ENCODE measurements at places on chromosomes 5 and 9. TPM values are rescaled to one million over a fixed set of nuclear protein-coding genes. Genes with fewer than 3 reads are reported as not detected.

DNA sequence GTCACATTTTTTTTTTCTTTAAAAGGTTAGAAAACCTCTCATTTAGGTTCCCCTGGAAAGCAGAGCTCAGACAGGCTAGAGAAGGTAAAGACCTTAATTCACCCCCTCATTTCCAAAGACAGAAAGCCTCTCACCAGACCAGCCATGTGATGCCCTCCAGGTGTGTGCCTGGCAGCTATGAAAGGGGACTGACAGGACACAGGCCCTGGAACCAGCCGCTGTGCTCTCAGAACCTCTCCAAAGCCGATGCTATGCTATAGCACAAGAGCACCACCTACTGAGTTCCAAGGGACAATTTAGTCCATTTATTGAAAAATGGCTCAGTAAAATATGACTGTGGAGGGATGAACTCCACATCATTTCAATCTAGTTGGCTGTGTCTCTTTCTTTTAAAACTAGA, 48.8 kb downstream of the FANCC start:
- no peak overlapping the region for H3K27ac ChIP-seq
- no peaks in the 10 kb centered on the region for H3K27me3 ChIP-seq
- peaks cover 9% of the 10 kb centered on the region for H3K4me1 ChIP-seq
- H3K36me3 ChIP-seq: no peaks in the 10 kb centered on the region

DNA sequence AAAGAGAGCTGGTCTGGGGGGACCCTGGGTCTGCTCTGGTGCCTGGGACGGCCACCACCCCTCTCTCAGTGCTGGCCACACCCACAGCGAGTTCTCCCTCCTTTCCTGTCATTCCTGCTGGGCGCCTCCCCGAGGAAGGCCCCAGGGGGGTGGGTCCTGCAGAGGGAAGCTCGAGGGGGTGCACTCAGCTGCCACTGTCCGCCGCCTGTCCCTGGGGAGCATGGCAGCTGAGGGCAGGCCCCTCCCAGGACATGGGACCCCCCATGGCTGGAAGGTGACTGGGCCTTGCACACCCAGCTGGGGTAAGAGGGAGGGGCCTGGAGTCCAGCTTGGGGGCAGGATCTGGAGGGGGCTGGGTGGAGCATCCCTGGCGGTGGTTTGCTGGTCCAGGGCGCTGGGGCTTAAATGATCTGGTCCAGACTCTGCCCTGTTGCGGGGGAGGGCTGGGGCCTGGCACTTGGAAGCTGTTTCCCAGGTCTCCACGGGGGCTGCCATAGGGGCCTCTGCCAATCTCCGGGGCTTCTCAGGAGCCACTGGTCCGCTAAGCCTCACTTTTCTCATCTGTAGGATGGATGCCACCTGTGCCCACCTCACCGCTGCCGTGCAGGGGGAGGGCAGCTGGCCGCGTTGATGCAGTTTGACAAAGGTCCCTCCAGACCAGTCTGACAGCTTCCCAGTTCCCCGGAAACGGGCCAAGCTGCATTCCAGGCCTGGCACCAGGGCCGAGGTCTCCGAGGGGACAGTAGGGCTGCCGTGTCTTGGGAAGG, 6.0 kb upstream of the SLC2A6 start:
- H3K27ac ChIP-seq: no peak overlapping the region
- H3K27me3 ChIP-seq: peaks cover 26% of the 10 kb centered on the region
- no peak overlapping the region for H3K4me3 ChIP-seq
- no peak for DNase-seq
- H3K36me3 ChIP-seq: no peaks in the 10 kb centered on the region

DNA sequence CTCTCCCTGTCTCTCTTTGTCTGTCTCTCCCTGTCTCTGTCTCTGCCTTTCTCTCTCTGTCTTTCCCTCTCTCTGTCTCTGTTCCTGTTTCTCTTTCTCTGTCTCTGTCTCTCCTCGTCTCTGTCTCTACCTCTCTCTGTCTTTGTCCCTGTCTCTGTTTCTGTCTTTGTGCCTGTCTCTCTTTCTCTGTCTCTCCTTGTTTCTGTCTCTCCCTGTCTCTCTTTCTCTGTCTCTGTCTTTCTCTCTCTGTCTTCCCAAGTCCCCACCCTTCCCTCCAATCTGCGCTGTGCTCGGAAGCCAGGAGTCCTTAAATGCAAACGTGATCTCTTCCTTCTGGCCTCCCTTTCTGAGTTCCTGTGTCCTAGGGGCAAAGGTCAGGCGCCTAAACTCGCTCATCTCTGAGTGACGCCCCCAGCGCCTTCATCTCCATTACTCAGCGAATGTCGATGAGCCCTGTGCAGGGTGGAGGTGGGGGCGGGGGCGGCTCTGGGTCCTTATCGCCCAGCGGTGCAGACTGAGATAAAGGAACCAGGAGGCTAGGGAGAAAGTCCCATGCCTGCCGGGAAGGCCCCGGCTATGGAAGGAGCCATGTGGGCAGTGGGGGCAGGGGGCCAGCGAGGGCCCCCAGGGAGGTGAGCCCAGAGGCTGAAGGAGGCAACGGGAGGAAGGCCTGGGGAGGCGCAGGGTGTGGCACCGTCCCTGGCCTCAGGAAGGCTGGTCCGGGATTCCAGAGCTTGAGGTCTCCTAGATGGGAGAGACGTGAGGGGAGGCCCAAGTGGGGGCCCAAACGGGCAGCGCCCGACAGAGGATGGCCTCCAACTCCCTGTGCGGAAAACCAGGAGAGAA, 1.5 kb upstream of the SLC6A19 start:
- no peak overlapping the region for H3K27ac ChIP-seq
- H3K36me3 ChIP-seq: no peaks in the 10 kb centered on the region
- peaks cover 1% of the 10 kb centered on the region for H3K27me3 ChIP-seq
- no peak overlapping the region for H3K4me3 ChIP-seq

The HTR4 gene
- total RNA-seq: not detected

The CDC42SE2 gene
- 245 TPM for total RNA-seq

- H3K4me1 ChIP-seq: peaks cover 11% of the 10 kb centered on the region
- peaks cover 10% of the 10 kb centered on the region for H3K36me3 ChIP-seq
- H3K27ac ChIP-seq: no peak overlapping the region
- no peak overlapping the region for H3K4me3 ChIP-seq
- no peaks in the 10 kb centered on the region for H3K27me3 ChIP-seq
These were observed 33.7 kb downstream of the TTLL11 start for GRCh38 chr9:122059214-122059954.

- H3K27ac ChIP-seq: no peak overlapping the region
- H3K36me3 ChIP-seq: no peaks in the 10 kb centered on the region
- no peak overlapping the region for H3K4me3 ChIP-seq
- no peak for DNase-seq
- peaks cover 13% of the 10 kb centered on the region for H3K27me3 ChIP-seq
These were observed 14.8 kb upstream of the C5orf46 start for GRCh38 chr5:147921136-147921535.

DNA sequence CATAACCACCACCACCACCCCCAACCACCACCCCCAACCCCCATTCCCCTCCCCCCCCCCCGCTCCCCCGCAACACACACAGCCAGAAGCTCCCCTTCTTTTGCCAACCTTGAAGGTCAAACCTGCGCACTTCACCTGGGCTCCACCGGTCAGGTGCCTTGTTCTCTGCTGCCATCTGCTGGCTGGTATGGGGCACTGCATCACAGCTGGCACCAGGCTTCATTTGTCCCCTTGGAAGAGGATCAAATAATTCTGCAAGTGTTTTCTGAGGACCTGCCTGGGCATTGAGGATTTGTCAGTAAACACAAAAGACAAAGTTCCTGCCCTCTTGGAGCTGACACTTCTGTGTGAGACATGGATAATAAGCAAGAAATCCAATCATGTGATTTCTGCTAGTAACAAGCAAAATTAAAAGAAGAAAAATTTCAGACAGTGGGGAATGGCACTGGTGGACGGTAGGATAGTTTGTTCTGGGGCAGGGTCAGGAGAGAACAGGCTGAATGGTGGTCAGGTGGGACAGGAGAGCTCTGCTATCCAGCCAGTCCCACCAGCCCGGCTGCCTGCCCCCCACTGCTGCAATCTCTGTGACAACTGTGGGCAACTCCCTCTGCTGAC, 55.6 kb upstream of the LMX1B start:
- peaks cover 5% of the 10 kb centered on the region for H3K4me1 ChIP-seq
- H3K4me3 ChIP-seq: no peak overlapping the region
- no peak overlapping the region for H3K27ac ChIP-seq
- peaks cover 43% of the 10 kb centered on the region for H3K27me3 ChIP-seq

- no peaks in the 10 kb centered on the region for H3K27me3 ChIP-seq
- H3K4me3 ChIP-seq: no peak overlapping the region
- H3K4me1 ChIP-seq: peaks cover 7% of the 10 kb centered on the region
- H3K36me3 ChIP-seq: peaks cover 7% of the 10 kb centered on the region
- DNase-seq: no peak
- no peak overlapping the region for H3K27ac ChIP-seq
These were observed 28.9 kb downstream of the TBC1D2 start for GRCh38 chr9:98226516-98226915.

The SPATA31A7 gene
- not detected for total RNA-seq

DNA sequence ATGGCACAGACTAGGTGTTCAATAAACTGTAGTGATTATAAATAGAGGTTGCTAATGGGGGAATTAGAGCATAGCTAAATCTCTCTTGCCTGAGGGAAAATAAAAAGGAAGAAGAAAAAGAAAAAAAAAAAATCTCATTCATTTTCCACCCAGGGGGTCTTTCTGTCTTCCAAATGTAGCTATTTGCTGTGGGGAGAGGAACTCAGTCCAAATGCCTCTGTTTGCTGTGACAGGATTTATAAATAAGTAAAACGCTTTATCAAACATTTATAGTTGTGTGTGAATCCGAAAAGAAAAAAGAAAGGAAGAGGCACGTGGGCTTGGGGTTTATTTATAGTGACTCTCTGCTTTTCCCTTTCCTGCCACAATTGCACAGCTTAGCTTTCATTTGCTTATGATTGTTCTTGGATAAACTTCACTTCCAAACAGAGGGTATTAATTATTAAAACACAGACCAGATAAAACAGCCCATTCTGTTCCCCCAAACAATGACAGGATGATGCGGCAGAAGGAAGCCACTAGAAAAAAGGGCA, 245.7 kb downstream of the ASTN2 start:
- H3K27ac ChIP-seq: no peak overlapping the region
- no peaks in the 10 kb centered on the region for H3K36me3 ChIP-seq
- no peaks in the 10 kb centered on the region for H3K4me1 ChIP-seq
- no peak overlapping the region for H3K4me3 ChIP-seq

- H3K27me3 ChIP-seq: peaks cover 19% of the 10 kb centered on the region
- no peaks in the 10 kb centered on the region for H3K4me1 ChIP-seq
- no peak overlapping the region for H3K27ac ChIP-seq
- H3K36me3 ChIP-seq: no peaks in the 10 kb centered on the region
- H3K4me3 ChIP-seq: no peak overlapping the region
- no peak for DNase-seq
These were observed 315.9 kb upstream of the RPS23 start for GRCh38 chr5:82594097-82594496.

- no peaks in the 10 kb centered on the region for H3K4me1 ChIP-seq
- H3K27me3 ChIP-seq: peaks cover 16% of the 10 kb centered on the region
- H3K27ac ChIP-seq: no peak overlapping the region
- no peaks in the 10 kb centered on the region for H3K36me3 ChIP-seq
These were observed 182.1 kb downstream of the SNCAIP start for GRCh38 chr5:122494109-122494508.

GRCh38 chr5:97002983-97003382, 67.1 kb downstream of the LNPEP start:
- H3K27ac ChIP-seq: no peak overlapping the region
- no peaks in the 10 kb centered on the region for H3K27me3 ChIP-seq
- no peak for DNase-seq
- peaks cover 25% of the 10 kb centered on the region for H3K4me1 ChIP-seq
- H3K36me3 ChIP-seq: peaks cover 14% of the 10 kb centered on the region

The GNA14 gene
- not detected for total RNA-seq

The SNCAIP gene
- total RNA-seq: not detected

The CDH9 gene
- not detected for total RNA-seq

The F2R gene
- total RNA-seq: 20.4 TPM

The DMRT3 gene
- not detected for total RNA-seq

DNA sequence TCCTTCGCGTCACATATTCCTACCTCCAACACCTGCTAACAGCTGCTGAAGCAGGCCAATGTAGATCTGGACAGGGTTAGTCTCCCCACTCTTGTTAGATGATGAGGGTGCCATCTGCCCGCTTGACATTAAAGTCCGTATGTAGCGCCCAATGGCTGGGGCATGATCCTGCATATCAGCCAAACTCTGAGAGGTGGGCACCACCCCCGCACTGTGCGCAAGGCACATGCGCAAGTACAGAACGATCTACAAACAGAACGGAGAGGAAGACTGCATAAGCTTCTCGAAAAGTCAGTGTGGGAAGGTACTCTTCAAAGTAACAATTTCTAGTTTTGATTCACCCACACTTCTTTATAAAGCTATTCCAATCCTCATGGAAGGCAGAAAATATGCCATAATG, 69.8 kb downstream of the ECPAS start:
- H3K27me3 ChIP-seq: no peaks in the 10 kb centered on the region
- DNase-seq: no peak
- H3K4me1 ChIP-seq: no peaks in the 10 kb centered on the region

- H3K4me1 ChIP-seq: peaks cover 3% of the 10 kb centered on the region
- peaks cover 5% of the 10 kb centered on the region for H3K27me3 ChIP-seq
- H3K27ac ChIP-seq: no peak overlapping the region
- no peaks in the 10 kb centered on the region for H3K36me3 ChIP-seq
These were observed 143.4 kb upstream of the KLF9 start for GRCh38 chr9:70557661-70558369.

DNA sequence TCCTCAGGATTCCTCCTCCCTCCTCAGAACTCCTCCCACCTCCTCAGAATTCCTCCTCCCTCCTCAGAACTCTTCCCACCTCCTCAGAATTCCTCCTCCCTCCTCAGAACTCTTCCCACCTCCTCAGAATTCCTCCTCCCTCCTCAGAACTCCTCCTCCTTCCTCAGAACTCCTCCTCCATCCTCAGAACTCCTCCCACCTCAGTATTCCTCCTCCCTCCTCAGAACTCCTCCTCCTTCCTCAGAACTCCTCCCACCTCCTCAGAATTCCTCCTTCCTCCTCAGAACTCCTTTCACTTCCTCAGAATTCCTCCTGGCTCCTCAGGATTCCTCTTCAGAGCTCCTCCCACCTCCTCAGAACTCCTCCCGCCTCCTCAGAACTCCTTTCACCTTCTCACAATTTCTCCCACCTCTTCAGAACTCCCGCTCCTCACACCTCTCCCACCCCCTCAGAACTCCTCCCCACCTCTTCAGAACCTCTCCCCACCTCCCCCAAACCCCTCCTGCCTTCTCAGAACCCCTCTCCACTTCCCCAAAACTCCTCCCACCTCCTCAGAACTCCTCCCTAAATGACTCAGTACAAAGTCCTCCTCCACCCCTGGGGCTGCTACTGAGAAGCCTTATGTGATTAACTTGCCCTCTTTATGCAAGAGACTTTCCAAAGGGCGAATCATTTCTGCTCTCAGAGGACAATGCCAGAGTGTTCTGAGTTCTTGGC, 23.2 kb downstream of the SLC46A2 start:
- no peak overlapping the region for H3K27ac ChIP-seq
- H3K4me3 ChIP-seq: no peak overlapping the region
- peaks cover 12% of the 10 kb centered on the region for H3K4me1 ChIP-seq
- peaks cover 14% of the 10 kb centered on the region for H3K36me3 ChIP-seq
- no peak for DNase-seq

GRCh38 chr5:181234455-181235306, 9.0 kb downstream of the RACK1 start:
- H3K36me3 ChIP-seq: peaks cover 15% of the 10 kb centered on the region
- H3K4me1 ChIP-seq: peaks cover 25% of the 10 kb centered on the region
- peak overlapping the region; percentile 78 for H3K27ac ChIP-seq
- no peak overlapping the region for H3K4me3 ChIP-seq
- DNase-seq: no peak
